ENCODE measurements at places on chromosomes 7 and 10.

DNA sequence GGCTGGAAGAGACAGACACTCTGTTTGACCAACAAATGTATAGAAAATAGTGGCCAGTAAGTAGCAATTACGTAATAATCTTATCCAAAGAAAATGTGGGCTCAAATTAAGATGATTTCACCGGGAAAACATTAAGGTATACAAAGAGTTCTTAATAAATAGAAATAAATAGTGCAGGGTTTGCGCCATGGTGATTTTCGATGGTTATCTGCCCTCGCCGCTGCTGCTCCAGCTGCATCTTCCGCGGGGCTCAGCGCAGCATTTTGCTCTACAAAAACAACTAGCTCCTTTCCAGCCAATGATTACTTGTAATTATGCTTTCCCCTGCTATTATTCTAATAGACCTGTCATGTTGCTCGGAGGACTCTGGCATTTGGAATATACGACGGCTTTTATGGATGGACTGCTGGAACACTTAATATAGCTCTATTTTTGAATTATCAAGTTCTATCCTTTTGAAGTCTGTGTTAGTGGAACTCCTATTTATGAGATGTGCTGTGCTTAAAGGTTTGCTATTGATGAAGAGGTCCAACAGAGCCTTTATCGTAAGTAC is 103.8 kb downstream of the BUB3 start:
- DNase-seq, result no peak

- no peak for DNase-seq
Observed at GRCh38 chr7:44378744-44379143, 53.4 kb upstream of the CAMK2B start.

GRCh38 chr10:91564026-91564425 is 68.8 kb downstream of the PPP1R3C start:
- no peak for DNase-seq

- DNase-seq, result no peak
Observed at GRCh38 chr7:127968547-127968946, 62.7 kb downstream of the LRRC4 start.

GRCh38 chr10:88721392-88721791 is 15.3 kb downstream of the LIPK start:
- no peak for DNase-seq

DNA sequence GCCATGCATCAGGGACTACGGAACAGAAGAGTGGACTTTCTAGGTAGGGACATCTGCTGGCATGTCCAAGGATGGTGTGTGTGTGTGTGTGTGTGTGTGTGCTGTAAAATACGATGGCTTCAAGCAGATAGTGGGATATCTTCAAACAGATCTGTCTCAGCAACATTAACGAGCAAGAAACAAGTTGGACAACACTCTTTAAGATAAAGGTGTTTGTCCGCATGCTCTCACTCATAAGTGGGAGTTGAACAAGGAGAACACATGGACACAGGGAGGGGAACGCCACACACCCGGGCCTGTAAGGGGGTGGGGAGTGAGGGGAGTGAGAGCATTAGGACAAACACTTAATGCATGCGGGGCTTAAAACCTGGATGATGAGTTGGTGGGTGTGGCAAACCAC is 89.8 kb upstream of the AKR1E2 start:
- DNase-seq, result no peak

All from NCI-H2107 (cell line).